ENCODE measurements at places on chromosomes 5 and 9.

GRCh38 chr5:153671653-153672346 lies 181.3 kb downstream of the GRIA1 start:
- DNase-seq = no peak

DNA sequence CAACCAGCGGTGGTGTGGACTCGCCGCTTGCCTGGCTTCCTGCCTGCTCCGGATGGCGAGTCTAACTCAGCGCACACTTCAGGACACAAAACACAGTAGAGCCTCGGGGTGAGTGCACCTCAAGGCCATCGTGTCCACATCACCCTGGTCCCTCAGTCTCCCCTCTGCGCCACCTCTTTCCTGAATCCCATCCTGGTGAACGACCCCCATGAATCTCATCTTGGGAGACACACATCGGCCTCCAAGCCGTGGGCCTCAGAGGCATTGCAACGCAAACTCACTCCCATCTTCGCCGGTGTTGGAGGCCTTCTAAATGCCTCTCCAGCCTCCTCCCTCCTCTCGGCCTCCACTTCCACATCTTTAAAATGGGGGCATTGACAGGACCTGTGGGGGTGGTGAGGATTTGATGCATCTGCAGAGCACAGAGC lies 124.3 kb downstream of the COL23A1 start:
- no peak for DNase-seq

- no peak for DNase-seq
Observed at GRCh38 chr5:117220730-117221129, 646.1 kb upstream of the SEMA6A start.

GRCh38 chr5:71887680-71888079 lies 168.6 kb downstream of the CARTPT start:
- DNase-seq = no peak

DNA sequence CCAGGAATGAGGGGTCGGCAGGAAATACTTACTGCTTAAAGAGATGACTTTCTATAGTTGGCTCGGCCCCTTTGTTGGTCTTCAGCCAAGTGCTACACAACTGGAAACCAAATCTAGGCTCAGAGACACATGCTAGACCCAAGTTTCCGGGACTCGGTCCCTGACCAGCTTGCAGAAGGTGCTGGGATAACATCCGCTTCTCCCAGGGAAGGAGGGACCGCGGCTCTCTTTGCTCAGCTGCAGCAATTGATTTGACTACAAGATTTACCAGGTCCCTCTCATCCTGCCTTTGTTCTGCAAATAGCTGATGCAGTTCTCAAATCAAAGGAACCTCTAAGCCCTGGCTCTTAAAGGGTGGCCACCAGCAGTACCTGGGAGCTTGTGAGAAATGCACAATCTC lies 314.7 kb downstream of the MLLT3 start:
- no peak for DNase-seq

- no peak for DNase-seq
Observed at GRCh38 chr9:18806232-18807080, 226.6 kb downstream of the SAXO1 start.

DNA sequence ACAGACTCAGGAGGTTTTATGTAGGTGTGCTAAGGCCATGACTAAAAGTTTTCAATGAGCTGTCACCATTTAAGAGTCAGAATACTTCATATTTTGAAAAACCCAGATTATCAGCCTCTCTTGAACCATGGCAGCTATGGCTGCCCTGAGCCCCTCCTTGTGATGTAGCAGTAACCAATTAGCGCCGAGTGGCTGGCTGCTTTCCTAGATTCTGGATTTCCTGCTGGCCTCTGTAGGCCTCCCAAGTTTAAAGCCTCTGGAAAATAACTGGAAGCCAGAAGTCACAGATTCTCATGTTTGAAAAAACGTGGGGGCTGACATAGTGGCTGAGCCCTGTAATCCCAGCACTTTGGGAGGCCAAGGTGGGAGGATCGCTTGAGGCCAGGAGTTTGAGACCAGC lies 25.5 kb downstream of the DAB2IP start:
- DNase-seq = no peak

DNA sequence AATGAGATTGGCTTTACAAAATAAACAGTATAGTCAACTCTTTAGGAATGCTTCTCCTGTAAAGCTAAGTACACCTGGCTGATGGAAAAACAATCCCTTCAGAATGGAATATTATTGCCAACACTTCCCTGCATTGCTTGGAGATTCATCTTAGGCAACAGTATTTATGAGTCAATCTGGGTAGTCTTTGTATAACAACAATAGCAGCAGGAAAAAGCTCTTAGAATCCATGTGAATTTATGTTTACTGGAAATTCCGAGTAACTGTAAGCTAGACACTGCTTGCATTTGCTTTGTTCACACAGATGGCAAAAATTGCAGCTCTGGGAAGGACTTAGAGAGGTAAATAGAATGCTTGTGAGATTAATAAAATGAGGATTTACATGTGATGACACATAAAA lies 101.7 kb upstream of the NTRK2 start:
- DNase-seq = no peak

DNA sequence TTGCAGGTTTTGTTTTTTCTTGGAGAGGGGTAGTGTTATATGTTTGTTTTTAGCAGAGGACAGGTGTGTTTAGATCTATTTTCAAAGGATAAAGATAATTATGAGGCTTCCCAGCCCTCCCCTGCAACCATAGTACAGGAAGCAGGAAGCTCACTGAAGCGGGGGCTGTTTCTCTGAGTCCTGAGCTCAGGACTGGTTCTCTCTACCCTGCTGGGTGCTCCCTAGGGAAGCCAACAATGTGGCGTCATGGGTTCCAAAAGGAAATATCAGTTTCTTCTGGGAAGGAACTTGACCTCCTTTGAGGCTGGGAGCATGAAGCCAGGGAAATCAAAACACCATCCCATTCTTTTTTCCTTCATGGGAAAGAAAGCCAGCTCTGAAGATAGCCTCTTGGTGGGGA lies 62.2 kb downstream of the RAD23B start:
- DNase-seq = no peak

Measured in activated effector memory CD4-positive, alpha-beta T cell treated with Interleukin-2 at 50 U/mL for 16 hours (primary cell).